Motor neuron (in vitro differentiated cells): ENCODE measurements at places on chromosomes 5 and 9. TPM values are rescaled to one million over a fixed set of nuclear protein-coding genes. Genes with fewer than 3 reads are reported as not detected.

TMEM252 gene
- 0.62 TPM in 1 of 2 replicates, not detected in the other for total RNA-seq

C5orf34 gene
- 11.5 and 11.6 TPM in 2 replicates for total RNA-seq

DNA sequence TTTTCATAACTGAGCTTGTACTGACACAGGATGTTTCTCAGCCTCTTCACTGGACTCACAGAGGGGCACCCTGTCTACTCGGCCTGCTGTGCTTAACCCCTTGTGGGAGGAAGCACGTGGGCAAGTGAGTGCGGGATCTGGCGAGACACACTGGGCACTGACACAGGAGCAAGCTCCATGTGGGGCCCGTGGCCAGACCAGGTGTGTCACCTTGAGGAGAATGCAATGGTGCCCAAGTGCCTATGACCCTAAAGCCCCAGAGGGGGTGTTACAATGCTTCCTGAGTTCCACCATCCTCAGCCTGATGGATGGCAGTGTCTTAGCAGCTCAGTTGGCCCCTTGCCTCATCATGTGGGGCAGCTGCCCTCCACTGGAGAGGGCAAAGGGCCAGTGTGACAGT, 128.9 kb downstream of the ALDH1A1 start:
- ATAC-seq = no peak

DNA sequence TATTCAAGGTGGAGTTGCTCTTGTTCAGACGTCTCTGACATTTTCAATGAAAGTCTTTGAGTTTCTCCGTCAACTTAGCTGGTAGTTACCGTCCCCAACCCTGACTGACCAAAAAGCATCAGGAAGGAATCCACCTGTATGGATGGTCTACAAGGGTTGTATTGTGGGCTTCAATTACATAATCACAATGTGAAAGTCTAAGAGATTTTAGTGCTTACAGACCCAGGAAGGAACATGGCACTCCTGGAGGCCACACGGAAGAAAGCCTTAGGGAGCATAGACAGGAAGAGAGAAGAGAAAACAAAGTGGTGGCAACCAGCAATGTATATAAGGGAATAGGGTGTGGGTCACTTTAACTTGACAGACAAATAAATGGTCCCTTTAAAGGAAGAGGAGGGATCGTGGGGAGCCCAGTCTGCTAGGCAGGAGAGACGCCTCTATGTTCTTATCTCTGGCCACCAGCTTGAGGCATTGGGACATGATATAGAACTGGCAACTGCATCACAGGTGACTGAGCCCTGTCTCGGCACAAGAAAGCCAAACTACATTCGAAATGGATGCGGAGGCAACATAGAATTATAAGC, 80.4 kb downstream of the ALDH7A1 start:
- no peak for ATAC-seq

GRCh38 chr5:52743970-52744369, 43.7 kb upstream of the ITGA1 start:
- ATAC-seq = no peak
